Stimulated activated CD4-positive, alpha-beta T cell treated with anti-CD3 and anti-CD28 coated beads, Interleukin-4, amount 100 ng/mL, for 1 hour (primary cell): ENCODE measurements at places on chromosomes 3 and 15.

GRCh38 chr3:127213381-127213918, 20.5 kb downstream of the PRR23E start:
- DNase-seq = no peak

DNA sequence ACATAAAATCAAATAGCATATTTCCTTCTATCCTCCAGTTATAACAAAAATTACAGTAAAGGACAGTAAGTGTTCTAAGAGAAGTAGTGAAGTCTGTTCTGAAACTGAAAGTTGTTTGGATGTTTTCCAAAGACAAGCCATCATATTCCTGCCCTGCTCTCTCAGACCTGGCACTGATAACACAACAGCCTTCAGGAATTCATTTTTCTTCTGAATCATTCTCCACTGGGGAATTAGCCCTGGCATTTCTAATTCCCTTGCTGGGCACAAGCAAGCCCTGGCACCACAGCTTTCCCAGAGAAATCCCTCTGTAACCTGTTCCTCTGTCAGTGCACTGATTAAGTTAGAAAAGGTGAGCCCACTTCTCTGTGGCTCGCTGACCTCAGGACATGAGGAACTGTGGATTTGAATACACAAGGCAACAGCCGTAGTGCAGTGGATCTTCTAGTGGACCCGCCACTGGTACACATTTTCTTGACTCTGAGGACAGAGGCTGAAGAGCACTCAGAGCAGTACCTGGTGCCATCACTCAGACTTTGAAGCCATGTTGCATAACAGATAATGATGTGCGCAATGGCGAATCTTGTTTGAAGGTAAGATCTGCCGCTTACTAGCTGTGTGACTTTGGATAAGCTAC, 61.6 kb downstream of the WWTR1 start:
- DNase-seq = no peak

GRCh38 chr3:35422101-35422500, 217.2 kb upstream of the ARPP21 start:
- no peak for DNase-seq

DNA sequence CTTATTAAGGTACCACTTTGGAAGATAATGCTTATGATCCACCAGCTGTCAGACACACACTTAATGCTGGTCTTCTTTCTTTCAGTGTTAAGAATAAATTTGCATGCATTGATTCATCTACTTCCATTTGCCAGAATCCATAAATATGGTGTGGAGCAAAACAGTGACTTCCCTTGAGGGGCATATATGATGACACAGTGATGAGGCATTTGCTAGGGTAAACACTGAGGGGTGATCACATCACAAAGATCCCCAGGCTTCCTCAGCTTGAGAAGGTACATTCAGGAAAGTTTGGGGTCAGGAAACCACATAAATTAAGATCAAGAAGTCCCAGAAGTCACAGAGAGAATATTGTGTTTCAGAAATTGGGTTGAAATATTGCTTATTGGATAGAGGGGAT, 9.9 kb upstream of the ZBED2 start:
- no peak for DNase-seq

DNA sequence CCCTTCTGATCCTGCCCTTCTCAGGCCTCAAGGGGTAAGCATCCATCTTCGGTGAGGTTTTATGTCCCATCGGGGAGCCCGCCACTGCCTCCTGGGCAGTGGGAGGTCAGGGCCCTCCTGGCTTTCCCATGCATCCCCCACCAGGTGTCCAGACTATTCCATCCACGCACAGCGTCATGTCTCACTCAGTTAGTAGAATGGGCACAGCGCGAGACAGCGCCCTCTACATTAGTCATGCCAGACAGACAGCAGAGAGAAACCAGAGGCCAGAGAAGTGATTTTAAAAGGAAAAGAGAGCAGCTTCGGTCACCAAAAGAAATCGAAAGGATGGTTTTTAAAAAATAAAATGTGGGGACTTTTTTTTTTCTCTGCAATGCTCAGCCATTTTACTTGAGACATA, 49.8 kb downstream of the ZDHHC3 start:
- DNase-seq = no peak

GRCh38 chr3:133561679-133562078, 11.8 kb upstream of the CDV3 start:
- DNase-seq = no peak
